HL-60 (cell line): ENCODE measurements at places on chromosomes 7 and 10.

GRCh38 chr7:47153058-47153457 lies 428.9 kb downstream of the TNS3 start:
- DNase-seq, result no peak

GRCh38 chr10:91511549-91512330 lies 101.6 kb downstream of the HECTD2 start:
- DNase-seq, result no peak

- DNase-seq, result no peak
Observed at GRCh38 chr7:123645516-123645915, 10.2 kb upstream of the LMOD2 start.

DNA sequence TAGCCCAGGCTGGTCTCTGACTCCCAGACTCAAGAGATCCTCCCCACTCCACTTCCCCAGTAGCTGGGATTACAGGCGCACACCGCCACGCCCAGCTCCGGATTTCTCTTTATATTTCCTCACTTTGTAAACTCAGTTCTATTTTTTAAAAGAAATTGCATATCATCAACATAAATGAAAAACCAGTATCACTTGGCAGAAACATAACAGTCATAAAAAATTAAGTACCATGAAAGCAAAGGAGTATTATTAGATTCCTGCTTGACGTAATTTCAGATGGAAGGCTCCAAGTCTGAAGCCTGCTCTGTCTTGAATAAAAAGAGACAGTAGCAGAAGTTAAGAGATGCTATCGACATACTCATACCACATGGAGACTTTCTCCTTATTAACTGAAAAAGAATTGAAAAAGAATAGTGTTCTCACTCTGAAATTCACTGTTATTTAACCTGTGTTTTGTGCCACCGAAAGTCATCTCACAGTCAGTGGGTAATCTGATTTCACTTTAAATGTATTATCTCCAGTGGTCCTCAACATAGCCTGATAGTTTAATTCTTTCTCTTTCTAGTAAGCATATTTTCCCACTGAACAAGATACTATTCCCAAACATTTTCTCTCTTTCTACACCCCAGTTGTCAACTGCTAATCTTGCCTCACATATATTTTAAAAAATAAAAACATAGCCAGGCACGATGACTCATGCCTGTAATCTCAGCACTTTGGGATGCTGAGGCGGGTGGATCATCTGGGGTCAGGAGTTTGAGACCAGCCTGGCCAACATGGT lies 40.3 kb upstream of the ADRB1 start:
- no peak for DNase-seq

GRCh38 chr10:112628951-112629609 lies 182.1 kb downstream of the VTI1A start:
- no peak for DNase-seq

GRCh38 chr7:3977391-3977790 lies 676.3 kb downstream of the SDK1 start:
- no peak for DNase-seq

- DNase-seq, result no peak
Observed at GRCh38 chr7:51950813-51951212, 634.2 kb upstream of the COBL start.

DNA sequence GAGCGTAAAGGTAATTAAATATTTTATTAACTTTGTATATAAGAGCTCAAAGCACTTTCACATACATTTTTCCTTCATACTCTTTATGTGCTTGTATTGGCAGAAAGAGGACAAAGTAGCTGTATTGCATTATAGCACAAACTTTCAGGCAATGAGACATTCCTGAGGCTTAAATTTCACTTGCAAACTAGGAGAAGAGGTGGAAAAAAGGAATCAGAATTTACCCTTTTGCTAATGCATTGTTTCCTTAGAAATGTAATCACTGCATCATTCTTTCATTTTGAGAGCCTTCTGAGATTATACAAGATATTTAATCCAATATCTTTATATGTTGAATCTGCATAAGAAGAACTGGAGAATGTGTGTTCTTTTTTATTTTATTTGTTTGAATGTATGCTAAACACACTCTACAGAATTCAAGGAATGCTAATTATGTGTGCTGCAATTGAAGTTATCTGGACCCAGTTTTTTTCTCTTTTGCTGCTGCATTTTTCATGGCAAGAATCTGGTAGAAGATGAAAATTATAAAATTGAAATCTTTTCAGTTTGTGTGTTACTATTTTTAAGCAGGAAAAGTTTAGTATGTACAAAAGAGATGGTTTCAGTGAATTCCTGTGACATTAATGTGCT lies 185.1 kb downstream of the NXPH1 start:
- DNase-seq, result no peak

GRCh38 chr7:99128076-99128950 lies 15.6 kb downstream of the SMURF1 start:
- DNase-seq, result no peak

DNA sequence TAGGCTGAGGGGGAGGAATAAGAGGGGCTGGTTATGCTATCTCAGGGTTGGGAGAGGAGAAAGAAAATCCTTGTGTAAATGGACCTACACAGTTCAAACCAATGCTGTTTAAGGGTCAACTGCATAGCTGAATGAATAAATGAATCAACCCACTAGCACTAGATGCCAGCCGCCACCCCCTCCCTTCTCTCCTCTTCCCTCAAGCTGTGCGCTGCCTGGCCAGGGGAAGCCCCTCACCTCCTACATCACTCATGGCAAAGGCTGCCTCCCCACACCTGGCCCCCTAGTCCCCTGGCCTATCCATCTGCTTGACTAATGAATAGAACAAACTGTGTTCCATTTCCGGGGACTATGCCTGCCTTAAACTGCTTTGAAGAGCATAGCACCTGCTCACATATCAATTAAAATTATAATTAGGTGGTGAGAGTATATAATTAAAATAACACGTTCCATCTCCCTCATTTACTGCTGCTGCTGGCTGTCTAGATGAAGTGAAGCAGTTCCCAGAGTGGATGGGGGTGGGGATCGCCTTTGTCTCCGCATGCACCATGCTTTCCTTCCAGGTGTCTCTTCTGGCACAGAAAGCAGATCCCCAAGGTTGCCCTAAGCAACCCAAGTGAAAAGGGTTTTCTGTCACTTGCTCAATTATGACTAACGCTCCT lies 32.6 kb downstream of the GRID1 start:
- no peak for DNase-seq

DNA sequence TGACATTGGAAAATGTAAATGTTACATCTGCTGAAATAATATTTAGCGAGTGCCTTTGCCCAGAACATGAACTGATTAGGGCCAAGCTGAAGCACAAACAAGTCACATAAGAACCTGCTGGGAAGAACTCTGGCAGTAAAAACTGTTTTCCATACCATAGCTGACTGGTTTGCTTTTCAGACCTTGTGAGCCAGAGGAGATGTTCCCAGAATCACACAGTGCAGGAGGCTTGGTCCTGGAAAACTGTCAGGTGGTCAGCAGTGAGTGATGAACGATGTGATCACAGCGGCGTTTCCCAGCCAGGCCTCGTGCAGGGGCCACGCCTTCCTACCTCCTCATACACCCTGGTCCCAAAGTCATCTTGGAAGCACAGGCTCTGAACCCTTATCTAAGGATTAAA lies 164.2 kb upstream of the EEPD1 start:
- DNase-seq, result no peak

DNA sequence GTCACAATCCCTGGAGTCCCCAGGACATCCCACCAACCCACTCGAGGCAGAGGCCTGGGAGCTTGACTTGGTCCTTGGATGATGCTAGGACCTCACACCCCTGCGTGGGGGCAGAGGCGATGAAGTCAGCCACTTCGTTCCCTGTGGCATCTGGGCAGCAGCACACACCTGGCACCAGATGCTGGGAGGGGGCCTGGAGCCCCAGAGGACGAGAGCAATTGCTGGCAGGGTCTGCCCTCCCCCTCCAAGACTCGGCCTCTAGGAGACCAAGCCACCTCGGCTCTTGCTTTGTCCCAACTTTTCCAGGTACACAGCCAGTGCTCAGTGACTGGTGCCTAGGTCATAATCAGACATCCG lies 39.1 kb downstream of the DPYSL4 start:
- DNase-seq, result no peak

- DNase-seq, result no peak
Observed at GRCh38 chr7:158979635-158980351, 123.4 kb downstream of the DYNC2I1 start.

DNA sequence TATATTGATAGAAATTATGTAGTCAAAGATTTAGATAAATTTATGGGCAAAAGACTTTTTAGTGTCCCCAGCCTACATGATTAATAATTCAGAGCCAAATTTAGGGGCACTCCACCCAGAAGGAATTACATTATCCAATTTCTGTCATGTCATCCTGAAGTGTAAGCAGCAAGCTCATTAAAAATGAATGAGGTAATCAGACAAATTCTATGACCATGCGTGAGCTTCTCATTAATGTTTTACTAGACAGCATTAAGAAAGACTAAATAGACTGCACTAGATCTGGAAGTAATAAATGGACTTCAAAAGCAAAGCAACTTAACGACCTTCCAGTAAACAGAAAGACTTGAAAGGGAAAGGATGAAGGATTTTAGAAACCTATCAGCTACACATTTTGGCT lies 22.7 kb upstream of the TRUB1 start:
- no peak for DNase-seq

DNA sequence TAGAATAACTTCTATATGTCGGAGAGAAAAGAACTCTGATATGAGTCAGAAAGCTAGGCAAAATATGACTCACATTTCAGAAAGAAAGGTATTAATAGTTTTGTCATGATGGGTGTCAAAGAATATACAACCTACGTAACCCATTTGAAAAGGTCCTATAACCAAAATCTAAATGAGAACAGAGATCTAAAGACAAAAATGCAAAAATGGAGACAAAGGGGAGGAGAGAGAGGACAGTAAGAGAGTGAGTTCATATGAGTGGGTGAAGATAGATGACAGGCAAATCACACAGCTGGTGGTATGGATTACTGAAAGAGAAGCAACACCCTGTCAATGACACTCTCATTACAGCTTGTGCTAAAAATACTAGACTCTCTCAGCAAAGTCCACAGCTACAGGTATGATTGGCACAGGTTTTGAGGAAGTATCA lies 25.6 kb downstream of the ANKMY2 start:
- DNase-seq, result no peak

DNA sequence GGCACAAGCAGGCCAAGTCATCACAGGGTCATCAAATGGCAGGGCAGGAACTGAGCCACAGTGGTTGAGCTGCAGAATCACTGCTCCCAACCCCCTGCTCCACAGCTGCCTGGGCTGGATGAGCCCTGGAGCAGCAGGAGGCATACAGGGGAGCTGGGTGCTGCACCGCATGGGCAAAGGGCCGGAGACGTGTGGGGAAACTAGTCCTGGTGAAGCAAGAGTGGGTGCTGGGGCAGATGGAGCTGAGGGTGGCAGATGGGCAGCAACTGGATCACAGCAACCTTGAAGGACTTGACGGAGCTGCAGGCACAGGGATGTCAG lies 16.0 kb upstream of the VOPP1 start:
- DNase-seq, result no peak

GRCh38 chr10:24468281-24468751 lies 255.4 kb downstream of the ARHGAP21 start:
- no peak for DNase-seq

GRCh38 chr10:35685402-35685801 lies 43.3 kb upstream of the FZD8 start:
- no peak for DNase-seq

DNA sequence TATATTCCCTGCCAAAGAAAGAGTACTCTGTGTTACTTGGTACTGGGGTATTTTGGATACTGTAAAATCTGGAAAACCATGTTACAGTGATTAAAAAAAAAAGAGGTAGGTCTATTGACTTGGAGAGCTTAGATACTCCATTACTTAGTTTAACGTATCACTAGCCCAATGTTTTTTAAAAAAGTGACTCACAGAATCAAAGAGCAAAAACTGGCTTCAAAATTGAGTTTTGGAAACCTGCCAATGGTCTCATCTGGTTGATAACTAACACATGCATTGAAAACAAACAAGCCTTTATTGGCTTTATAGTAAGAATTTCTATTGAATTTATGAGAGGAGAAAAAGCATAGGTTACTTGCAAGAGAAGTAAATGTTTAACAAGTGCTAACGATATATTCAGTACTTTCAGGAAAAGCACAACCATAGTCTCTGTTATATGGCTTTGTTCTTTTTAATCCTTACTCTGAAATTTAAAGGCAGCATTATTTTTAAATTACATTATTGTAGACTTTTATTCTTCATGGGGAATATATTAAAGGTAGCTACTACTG lies 563.3 kb upstream of the SORCS1 start:
- no peak for DNase-seq

GRCh38 chr7:6234384-6234783 lies 38.0 kb downstream of the CYTH3 start:
- DNase-seq, result peak; percentile 13

- no peak for DNase-seq
Observed at GRCh38 chr7:33388332-33388731, 259.0 kb downstream of the BBS9 start.

- peak; percentile 16 for DNase-seq
Observed at GRCh38 chr7:85186521-85187241, at the start of gene SEMA3D. SEMA3D (minus strand) TSS chr7:85187056; CDS start chr7:85121891, 65,165 bp downstream.

DNA sequence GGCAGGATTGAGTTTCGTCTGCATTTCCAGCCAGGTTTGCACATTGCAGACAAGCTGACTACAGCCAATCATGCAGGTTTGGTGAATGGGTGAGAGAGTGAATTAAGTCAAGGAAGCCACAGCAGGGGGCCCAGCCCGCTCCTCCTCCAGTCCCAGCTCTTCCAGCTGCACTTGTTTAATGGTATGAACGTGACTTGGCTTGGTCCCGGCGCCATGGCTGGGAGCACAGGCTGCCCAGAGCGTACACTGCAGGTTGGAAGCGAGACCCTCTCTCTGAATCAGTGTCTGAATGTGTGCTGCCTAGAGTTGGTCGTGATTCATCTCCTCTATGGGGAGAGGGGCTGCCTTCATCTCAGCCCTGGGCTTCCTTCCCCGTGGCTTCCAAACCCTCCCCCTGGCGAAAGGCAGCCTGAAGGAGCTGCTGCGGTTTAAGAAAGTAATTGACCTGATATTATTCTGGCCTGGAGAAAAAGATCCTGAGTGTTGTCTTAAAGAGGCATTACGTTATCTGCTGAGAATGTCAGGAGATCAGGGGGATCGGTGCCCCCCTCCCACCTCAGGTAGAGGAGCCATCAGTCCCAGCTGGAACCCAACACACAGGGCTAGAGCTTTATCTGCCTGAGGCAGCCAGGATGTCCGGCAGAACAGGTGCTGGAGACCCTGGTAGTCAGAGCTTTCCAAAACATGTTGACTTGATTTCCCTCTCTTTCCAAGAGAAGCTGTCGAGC lies 132.1 kb downstream of the COL26A1 start:
- DNase-seq, result no peak

DNA sequence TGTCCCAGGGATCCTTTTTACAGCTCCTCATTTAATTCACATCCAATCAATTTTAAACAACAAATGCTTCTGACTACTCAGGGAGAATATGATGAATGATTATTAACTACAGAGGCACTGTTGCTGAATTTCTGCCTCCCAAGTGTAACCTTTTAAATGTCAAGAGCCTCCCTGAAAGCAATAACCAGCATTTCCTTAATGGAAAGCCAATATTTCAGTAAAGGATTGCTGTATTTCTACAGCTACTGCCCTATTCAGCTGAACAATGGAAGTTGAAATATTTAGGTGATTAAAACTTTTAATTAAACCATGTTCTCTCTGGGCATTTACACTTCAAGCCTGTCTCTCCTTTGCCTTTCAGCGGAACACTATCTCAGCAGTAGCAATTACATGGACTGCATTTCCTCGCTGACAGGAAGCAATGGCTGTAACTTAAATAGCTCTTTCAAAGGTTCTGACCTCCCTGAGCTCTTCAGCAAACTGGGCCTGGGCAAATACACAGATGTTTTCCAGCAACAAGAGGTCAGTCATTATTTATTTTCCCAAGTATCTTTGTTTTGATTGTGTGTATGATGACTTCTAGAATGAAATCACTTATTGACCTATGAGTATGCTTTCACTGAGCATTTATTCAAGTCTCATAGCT lies 304.7 kb downstream of the BICC1 start:
- no peak for DNase-seq

GRCh38 chr10:11724938-11725776 lies 17.0 kb upstream of the ECHDC3 start:
- peak; percentile 5 for DNase-seq
